Breast epithelium (tissue), 4 donors: ENCODE measurements at places on chromosomes 4 and X. TPM values are rescaled to one million over a fixed set of nuclear protein-coding genes. Genes with fewer than 3 reads are reported as not detected.

- no peaks in the 10 kb centered on the region for H3K4me1 ChIP-seq
- H3K27me3 ChIP-seq = peaks cover 50% of the 10 kb centered on the region
- no peak overlapping the region for H3K27ac ChIP-seq
- H3K36me3 ChIP-seq = no peaks in the 10 kb centered on the region
- no peak overlapping the region for H3K4me3 ChIP-seq
- DNase-seq = no peak
These were observed 8.3 kb downstream of the RNF128 start for GRCh38 chrX:106734827-106735226.

DNA sequence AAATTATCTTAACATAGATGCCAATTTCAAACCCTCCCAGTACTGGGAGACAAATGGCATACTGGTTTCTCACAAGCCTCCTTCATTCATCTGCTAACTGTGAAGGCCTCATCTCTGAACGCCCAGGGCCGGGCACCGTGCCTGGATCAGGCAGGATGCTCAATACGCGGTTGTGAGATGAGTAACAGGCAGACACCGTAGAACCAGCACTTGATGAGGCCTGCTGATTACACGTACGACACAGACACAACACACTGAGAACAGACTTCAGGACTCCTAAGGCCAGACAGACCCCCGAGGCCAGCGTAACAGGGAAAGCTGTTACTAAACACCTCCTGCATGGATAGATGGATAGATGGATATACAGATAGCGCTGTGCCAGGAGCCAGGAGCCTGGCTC lies 154.6 kb downstream of the AFAP1 start:
- no peak overlapping the region for H3K27ac ChIP-seq
- no peaks in the 10 kb centered on the region for H3K27me3 ChIP-seq
- H3K4me3 ChIP-seq = no peak overlapping the region
- H3K4me1 ChIP-seq = no peaks in the 10 kb centered on the region

ARMCX6 gene
- total RNA-seq = 39.2 TPM

- H3K36me3 ChIP-seq = no peaks in the 10 kb centered on the region
- H3K27ac ChIP-seq = no peak overlapping the region
- H3K4me1 ChIP-seq = no peaks in the 10 kb centered on the region
- no peak overlapping the region for H3K4me3 ChIP-seq
- H3K27me3 ChIP-seq = no peaks in the 10 kb centered on the region
These were observed 597.0 kb downstream of the IQCM start for GRCh38 chr4:149218672-149219071.

GRCh38 chr4:1072830-1073446 lies 40.4 kb downstream of the RNF212 start:
- H3K27ac ChIP-seq = no peak overlapping the region
- no peak overlapping the region for H3K4me3 ChIP-seq
- DNase-seq = peak; percentile 51
- H3K36me3 ChIP-seq = no peaks in the 10 kb centered on the region

DNA sequence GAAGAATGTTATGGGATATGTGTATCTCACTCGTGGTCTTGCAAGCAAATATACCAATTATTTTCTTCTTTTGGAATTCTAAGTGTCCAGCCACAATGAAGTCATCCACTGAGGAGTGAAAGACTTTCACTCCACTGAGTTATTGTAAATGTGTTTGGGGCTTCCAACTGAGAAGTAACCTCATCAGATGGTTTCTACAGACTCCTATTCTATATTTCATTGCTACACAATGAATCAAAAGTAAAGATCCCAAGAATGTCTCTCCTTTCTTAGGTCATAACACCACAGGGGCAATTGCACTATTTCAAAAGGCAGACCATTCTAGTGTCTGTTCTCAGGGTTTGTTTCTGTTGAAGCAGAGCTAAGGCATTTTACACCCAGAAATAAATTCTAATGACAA lies 12.3 kb upstream of the VCX2 start:
- no peaks in the 10 kb centered on the region for H3K4me1 ChIP-seq
- no peak overlapping the region for H3K4me3 ChIP-seq
- H3K36me3 ChIP-seq = no peaks in the 10 kb centered on the region
- DNase-seq = no peak
- H3K27ac ChIP-seq = no peak overlapping the region
